NCI-H1092 treated with DMSO at 0.1 percent for 48 hours (cell line): ENCODE measurements at places on chromosomes 7 and 10.

- no peak for DNase-seq
These were observed 131.6 kb upstream of the MGMT start for GRCh38 chr10:129335396-129335795.

DNA sequence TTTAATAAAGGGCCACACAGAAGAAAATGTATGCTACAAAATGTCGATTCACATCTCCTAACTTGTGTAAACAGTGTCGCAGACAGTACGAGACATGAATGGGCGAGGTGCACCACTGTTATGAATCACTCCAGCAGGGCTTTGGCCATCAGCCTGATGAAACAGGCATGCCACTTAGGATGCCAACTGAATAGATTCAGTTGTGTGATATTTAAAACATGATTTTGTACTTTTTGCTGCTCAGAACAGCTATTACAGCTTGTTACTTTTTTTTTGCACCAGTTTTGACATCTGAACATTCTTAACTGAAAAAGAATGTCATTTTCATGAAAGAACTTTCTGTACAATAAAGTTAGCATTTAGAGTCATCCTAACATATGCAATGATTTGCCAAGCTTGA lies 138.1 kb downstream of the VTI1A start:
- DNase-seq, result no peak

DNA sequence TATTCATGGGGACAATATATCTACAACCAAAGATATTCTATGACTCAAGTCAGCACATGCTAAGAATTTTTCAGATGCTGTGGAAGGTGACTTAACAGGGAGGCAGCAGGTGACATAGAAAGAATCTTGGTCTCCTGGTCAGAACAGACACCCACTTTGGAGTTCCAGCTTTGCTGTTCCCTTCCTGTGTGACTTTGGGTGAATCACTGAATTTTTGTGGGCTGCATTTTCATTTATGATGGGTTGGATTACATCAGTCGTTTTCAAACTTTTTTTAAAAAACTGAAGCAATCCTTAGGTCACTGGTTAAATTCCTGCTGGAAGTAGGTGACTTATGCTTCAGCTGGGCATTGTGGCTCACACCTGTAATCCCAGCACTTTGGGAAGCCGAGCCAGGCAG lies 24.9 kb downstream of the RGR start:
- no peak for DNase-seq

DNA sequence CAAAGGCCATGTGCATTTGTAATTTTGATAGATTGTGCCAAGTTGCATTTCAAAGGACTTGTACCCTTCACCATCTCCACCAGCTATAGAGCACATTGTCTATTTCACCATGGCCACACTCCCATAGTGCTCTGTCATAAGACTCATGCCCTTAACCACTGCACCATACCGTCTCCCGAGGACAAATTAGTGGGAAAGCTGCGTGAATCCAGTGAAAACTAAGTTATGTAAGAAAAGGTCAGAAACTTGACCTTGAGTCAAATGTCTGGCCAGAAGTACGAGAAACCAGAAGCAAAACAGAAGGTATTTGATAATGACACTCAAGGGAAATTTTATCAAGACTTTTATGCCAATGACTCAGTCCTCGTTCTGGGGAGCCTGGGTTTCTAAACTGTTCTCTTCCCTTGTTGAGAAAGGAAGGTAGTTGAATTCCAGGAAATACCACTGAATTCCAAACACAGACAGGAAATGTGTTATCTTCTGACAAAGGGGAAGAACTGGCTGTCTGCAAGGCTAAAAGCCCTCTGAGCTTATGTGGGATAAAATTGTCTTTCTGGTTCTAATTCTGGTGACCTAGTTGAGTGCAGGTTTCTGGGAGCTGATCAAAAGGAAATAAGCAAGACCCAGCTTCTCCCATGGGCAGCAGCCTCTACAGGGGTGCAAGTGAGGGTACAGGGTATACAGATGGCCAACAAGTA lies 49.7 kb downstream of the CDK1 start:
- no peak for DNase-seq

GRCh38 chr7:40646717-40647116 lies 511.9 kb downstream of the SUGCT start:
- no peak for DNase-seq

GRCh38 chr7:5397736-5398135 lies 25.9 kb downstream of the TNRC18 start:
- no peak for DNase-seq

- no peak for DNase-seq
These were observed 46.0 kb upstream of the CDK1 start for GRCh38 chr10:60732198-60732806.

GRCh38 chr10:46250898-46251856 lies 35.6 kb upstream of the ANTXRL start:
- DNase-seq, result no peak

GRCh38 chr7:82821037-82821436 lies 341.6 kb downstream of the PCLO start:
- DNase-seq, result no peak

DNA sequence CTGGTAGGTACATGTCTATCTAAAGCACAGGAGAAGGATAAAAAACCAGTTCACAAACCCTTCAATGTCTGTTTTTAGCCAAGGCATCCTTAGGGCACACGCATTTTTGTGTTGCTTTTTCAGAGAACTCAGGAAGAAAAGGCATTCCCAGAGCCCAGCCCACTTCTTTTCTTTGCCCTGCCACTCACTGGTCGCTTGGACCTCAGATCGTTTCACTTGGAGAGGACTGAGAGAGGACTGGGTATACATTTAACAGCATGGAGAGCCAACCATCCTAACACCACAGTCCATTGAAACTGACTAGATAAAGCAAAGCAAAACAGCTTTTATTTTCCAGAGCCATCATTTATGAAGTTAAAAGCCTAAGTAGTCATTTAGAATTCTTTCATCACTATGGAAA lies 194.2 kb downstream of the CAMK1D start:
- no peak for DNase-seq

DNA sequence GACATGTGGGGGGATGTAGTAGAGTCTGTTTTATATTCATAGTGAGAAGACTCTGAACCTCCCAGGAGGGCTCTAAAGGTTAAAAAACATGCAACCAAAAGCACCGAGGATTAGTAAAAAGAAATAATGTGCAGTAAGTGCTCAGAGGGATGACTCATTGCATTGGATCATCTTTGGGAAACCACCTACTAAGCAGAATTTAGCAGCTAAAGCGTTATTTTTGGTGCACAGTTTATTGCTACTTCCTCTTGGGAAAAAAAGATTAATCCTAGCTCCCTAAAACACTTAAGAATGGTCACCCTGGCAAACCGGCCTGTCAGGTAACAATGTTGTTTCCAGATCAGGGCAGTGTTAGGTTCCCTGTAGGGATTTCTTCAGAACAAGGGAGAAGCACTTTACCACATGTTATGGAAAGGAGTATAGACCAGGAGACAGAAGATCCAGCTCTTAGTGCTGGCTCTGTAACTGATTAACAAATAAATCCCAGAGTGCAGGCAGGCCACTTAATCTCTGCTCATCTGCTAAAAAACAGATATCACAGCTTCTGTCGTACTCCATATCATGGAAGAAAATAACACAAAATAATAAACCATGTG lies 44.8 kb upstream of the FAM133B start:
- no peak for DNase-seq

- DNase-seq, result no peak
These were observed 47.7 kb upstream of the SFMBT2 start for GRCh38 chr10:7458556-7458955.

DNA sequence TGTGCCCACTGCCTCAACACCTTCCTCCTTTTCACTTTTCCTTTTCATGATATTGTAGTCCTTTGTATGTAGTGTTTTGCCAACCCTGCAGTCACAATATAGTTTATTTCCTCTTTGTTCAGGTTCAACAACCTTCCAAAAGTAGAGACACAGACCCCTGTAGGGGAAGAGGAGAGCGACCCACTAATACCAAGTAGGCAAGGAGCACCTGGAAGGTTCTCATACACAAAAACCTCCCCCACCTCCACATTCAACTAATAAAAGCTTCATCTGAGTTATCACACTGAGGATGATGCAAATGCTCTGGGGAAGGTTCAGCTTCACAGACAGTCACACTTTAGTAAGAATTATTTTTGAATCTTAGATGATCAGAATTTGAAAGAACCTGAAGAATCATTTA lies 41.6 kb downstream of the PIK3AP1 start:
- DNase-seq, result no peak

DNA sequence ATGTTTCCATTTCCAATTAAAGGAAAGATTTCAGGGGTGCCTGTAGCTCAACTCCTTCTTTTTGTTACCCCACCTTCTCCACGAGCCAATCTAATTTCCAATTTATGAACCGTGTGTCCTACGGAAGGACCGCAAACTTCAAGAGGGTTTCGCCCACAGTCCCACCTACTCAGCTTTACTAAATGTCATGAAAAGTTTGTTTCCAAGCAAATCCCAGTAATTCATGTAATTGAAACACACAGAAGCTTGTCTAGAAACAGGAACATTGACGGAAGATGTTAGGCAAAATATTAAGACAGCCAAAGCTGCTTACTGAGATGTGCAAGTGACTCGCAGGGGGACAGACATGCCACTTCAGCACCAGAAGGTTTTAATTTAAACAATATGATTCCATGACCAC lies 32.9 kb upstream of the LYZL1 start:
- no peak for DNase-seq

DNA sequence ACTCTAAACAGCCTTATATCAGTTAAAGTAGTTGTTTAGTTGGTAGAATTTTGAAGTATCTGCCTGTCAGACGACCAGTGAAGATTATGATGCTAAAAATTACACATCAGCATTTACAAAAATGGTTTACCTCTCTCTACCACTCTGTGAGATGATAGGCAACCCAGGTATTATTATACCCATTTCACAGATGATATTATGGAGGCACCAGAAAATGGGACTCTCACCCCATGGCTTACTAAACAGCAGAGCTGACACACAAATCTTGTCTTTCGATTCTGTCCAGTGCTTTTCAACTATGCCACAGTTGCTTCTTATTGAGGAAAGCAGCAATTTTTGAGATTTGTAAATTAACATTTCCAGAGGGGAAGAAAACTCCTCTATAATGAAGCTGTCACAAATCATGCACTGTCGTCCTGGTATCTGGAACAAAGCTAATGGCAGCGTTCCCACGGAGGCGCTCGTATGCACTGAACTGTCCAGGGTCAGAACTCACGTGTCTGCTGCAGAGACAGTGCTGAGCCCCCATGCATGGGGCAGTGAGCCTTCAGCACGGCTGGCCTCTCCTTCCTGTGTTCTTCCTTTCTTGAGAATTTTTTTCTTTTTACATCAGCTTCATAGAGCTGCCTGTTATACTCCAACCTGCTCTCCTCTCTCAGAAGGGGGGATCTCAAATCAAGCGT lies 381.1 kb downstream of the SDK1 start:
- DNase-seq, result no peak
